NCI-H1092 (cell line): ENCODE measurements at places on chromosomes 2 and 18.

- DNase-seq = no peak
Measured at GRCh38 chr2:86301711-86302202, 35.7 kb downstream of the REEP1 start.

DNA sequence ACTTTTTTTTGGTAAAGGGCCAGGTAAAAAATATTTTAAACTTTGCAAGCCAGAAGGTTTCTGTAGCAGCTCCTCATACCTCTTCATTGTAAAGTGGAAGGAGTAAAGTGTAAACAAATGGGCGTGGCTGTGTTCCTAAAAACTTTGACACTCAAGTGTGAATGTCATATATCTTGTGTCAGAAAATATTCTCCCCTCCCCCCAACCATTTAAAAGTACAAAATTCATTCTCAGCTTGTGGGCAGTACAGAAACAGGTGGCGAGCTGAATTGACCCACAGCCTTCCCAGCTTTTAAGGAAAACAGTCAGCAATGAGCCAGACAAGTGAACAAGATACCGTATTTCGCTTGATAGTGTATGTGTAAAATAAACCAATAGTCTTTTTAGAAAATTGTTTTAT lies 4.0 kb downstream of the YPEL5 start:
- no peak for DNase-seq

DNA sequence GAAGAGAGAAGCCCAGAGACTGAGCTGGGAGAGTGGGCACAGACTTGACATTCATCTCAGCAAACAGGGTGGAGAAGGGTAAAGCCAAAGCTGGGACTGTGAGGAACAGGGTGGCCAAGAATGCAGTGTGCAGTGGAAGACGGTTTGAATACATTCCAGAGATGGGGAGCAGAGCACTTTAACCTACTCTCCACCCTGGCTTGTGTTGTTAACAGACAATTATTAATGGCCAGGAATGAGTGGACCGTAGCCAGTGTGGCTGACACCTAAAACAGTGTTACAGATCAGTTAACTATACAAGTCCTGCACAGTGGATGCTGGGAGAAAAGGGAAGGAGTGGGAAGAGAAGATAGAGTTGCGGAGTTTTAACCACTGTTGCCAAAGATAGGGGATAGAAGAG lies 7.4 kb upstream of the NAB1 start:
- DNase-seq = no peak

GRCh38 chr2:187453078-187453641 lies 5.1 kb upstream of the CALCRL start:
- no peak for DNase-seq

DNA sequence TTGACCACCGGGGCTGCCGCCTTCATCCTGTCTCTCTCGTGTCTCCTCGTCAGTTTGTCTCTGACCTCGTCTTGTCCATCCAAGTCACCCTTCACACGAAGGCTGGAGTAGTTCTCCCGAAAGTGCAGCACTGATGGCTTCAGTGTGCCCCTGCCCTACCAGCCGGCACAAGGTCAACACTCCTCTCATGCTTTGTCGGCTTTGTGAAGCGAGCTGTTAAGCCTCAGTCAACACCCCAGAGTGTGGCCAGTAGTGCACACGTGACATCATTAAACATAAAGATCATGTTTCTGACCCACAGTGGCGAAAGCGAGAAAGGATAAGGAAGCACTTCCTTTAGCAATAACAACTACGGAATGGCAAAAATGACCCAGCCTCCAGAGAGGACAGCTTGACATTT lies 23.2 kb downstream of the ACKR3 start:
- DNase-seq = peak; percentile 38

- no peak for DNase-seq
Measured at GRCh38 chr18:29930231-29930630, 1112.3 kb downstream of the DSC3 start.

- no peak for DNase-seq
Measured at GRCh38 chr18:75240433-75240832, 29.8 kb downstream of the TSHZ1 start.

GRCh38 chr2:40034198-40034597 lies 255.1 kb upstream of the THUMPD2 start:
- no peak for DNase-seq

DNA sequence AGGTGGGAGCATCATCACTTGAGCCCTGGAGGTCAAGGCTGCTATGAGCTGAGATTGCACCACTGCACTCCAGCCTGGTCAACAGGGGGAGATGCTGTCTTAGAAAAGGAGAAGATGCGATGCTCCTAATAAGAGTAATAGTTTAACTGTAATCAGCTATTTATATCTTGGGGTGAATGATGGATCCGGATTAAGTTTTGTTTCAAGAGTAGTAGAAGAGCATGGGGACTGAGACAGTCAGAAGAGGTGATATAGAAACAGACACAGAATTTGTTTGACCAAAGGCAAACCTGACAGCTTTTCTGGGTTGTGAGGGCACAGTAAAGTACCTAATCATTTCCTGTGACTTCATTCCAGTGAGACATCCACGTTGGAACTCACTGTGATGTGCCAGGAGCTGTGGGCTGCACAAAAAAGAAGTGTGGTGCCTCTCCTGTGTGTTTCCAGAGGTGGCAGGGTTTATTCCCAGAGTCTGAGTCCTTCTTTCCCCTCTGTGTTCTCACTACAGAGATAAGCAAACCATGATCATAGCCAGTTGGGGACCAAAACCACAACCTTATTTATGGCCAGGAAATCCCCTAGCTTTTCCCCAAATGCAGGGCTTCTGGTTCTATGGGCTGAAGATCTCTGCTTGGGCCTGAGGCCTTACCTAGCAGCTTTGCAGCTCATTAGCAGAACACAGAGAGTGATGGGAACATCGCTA lies 113.7 kb downstream of the XRCC5 start:
- no peak for DNase-seq

GRCh38 chr18:29874519-29875098 lies 1167.9 kb downstream of the DSC3 start:
- DNase-seq = no peak

DNA sequence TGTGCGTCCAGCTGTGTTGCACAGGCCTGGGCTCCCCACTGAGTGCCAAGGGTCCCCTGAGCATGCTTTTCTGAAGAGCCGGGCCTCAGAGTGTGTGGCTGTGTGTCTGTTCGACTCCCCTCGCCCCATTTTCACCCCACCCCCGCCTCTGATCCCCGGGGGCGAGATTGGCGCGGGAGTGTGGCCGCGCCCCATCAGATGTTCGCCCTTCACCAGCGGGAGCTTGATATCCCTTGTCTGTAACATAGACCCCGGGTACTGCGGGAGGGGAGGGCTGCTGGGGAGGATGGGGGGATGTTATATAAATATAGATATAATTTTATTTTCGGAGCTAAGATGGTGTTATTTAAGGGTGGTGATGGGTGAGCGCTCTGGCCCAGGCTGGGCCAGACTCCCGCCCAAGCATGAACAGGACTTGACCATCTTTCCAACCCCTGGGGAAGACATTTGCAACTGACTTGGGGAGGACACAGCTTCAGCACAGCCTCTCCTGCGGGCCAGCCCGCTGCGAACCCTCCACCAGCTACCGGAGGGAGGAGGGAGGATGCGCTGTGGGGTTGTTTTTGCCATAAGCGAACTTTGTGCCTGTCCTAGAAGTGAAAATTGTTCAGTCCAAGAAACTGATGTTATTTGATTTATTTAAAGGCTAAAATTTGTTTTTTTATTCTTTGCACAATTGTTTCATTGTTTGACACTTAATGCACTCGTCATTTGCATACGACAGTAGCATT lies 1.5 kb downstream of the RHOB start:
- DNase-seq = no peak

DNA sequence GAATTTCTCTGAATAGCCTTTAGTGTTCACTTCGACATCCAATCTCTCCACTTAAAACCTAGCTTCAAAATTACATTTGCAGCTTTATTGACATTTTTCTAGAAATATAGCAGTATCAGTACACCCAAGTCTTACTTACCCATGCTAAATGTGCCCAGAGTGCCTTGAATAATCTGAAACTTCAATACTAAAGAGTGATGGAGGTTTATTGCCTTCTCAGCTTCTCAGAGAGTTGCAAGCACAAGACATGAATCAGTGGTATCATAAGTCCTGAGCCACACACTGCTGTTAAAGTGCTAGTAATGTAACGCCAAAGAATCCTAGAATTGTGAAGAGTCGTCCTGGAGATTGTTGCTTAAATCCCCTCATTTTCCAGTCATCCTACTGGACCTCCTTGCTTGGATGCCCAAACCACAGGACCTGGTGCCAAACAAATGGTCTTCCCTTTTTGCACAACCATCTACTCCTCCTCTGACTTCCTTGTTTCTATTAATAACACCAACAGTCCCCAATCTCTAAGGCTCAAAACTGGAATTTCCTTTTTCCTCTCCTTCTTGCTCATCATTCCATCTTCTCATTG lies 83.2 kb upstream of the SPATS2L start:
- no peak for DNase-seq

DNA sequence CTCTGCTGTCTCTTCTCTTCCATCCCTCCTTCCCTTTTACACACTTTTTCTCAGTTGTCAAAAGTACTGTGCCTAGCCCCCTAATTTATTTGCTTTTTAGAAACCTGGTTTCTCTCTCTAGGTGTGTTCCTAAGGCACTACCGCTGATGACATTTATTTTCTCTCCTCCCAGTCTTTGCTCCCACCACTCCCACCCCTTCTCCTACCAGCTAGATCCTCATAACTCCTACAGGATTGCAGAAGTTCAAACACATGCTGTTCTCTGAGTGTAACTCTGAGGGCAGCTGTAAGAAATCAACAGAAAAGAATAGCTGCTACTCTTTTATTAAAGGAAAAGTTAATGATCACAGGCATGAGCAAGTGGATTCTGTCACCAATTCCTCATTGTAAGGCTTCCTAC lies 22.3 kb upstream of the LRRTM1 start:
- DNase-seq = no peak

GRCh38 chr2:8710951-8711350 lies 29.1 kb downstream of the ID2 start:
- no peak for DNase-seq

DNA sequence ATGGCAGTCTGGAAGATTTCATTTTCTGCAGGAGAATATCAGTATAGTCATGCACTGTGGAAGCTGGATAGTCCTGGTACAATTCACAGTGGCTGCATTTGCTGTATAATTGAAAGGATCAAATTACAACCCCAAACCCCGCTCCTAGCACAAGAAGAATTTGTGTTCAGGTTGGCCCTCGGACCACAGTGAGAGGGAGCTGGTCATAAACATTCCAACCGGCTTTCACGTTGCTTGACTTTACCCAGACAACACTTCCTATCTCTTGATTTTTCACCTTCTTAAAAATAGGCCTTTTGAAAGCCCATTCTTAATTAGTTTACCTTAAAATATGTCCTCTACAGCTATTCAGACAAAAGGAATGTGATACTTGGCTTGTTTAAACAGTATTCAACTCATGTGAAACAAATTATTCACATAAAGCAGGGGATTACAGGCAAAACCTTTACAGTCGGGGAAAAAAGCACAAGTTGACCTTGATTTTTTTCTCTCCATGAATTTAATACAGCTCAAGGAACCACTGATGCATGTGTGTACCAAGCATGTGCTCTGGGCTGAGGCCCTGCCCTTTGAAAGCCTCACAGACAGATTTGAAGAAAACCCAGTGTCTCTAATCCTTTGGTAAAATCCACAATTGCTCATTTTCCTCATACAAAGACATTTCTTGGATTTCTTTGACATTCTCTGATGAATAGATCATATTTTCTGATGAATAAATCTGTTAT lies 143.0 kb upstream of the SOX11 start:
- DNase-seq = no peak

DNA sequence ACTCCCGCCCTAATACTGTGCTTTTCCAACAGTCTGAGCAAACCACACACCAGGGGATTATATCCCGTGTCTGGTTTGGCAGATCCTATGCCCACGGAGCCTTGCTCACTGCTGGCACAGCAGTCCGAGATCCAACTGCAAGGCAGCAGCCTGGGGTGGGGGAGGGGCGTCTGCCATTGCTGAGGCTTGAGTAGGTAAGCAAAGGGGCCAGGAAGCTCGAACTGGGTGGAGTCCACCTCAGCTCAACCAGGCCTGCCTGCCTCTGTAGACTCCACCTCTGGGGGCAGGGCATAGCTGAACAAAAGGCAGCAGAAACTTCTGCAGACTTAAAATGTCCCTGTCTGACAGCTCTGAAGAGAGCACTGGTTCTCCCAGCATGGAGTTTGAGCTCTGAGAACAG lies 44.2 kb downstream of the LNPK start:
- no peak for DNase-seq

- DNase-seq = no peak
Measured at GRCh38 chr2:176781570-176782217, 430.9 kb upstream of the HNRNPA3 start.

DNA sequence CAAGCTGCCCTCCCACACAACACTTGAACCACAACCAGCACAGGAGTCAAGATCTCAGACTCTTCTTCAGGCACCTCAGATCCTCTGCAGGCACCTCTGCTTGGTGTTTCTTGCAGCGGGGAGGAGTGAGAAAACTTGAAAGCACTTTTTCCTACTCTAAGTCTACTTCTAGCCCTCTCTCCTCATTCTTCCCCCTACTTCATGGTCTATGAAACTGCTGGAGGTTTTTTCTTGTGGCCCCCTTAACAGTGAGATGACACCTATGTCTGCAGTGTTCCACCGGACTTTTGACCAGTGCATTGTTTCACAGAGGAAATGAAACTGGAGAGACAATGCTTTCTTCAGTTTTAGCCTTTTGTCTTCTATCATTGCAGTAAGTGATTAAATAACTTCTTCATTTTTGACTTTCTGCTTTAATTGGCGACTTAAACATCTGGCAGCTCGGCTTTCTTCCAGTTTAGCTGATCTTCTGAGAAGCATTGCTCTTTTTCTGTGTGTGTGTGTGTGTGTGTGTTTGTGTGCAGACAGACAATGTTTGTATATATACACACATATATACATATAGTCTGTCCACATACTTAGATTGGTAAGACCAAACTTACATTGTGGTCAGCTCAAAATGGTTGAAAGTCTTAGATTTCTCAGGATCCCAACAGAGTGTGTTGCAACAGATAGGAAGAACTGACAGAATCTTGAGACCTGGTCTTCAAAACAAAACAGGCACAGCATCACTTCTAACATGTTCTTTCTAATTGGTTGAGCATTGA lies 1474.0 kb upstream of the TMEFF2 start:
- DNase-seq = no peak
